ENCODE measurements at places on chromosomes 12 and 14.
A peak's percentile ranks its signal among the peaks of the same experiment; 100 is the strongest.

DNA sequence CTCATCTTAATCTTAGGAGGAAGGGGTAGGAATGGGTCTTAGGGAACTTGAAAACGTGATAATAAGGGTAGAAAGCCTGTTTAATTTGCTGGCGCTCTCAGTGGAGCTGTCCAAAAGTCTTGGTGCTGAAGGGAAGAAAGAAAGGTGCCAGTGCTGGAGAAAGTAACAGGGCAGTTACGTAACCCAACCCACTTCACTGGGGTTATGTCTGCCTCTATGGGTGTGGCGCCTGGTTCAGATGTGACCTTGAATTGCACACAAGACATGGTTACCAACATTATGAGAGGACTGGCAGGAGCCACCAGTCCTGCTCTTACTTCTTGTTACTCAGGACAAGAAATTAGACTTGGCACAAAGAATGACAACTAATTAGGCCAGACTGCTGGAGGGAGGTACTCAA lies 18.6 kb upstream of the GPATCH2L start:
- DNase-seq, result no peak

- peak; percentile 14 for DNase-seq
Measured at GRCh38 chr12:65121049-65121955, at the start of gene WIF1. WIF1 (minus strand) TSS chr12:65121305; CDS start chr12:65121191, 114 bp downstream.

GRCh38 chr14:50773632-50774541 lies 57.1 kb downstream of the NIN start:
- peak; percentile 37 for DNase-seq

GRCh38 chr12:131640525-131640924 lies 70.4 kb upstream of the SFSWAP start:
- no peak for DNase-seq

DNA sequence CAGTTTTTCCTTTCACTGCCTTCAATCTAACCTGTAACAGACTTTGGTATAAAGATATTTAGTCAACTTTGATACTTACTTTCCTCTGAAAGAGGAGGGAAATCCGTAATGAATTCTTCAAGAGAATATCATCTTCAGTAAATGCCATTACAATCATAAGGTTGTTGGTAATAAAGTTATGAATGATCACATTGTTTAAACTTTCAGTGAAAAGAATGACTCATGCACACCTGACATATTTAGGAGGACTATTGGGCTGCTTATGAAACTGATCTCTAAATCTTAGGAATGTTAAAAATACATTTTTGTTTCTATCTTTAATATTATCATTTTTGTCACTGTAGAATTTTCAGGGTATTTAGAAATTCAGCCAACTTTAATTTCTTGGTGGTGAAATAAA lies 474.7 kb downstream of the SLC16A7 start:
- no peak for DNase-seq

- DNase-seq, result no peak
Measured at GRCh38 chr14:61091657-61092273, 110.7 kb downstream of the SLC38A6 start.

GRCh38 chr12:124059752-124060151 lies 86.7 kb downstream of the ZNF664 start:
- DNase-seq, result no peak

- DNase-seq, result no peak
Measured at GRCh38 chr12:108374596-108375320, 35.6 kb upstream of the CMKLR1 start.

DNA sequence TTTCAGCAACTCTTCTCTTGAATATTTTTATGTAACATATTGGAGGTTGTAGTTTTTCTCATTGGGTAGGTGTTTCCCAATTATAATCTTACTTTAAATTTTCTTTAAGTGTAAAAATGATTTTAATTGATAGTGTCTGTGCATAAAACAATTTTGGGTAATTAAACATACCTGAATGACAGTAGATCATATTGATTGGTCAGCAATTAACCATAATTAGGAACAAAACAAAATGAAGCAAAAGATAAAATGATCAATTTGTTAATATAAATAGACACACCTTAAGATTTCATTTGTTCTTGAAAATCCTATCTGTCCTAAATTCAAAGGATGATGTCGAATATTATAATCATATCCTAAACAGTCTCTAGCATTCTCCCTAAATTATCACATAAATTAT lies 468.3 kb downstream of the PDZRN4 start:
- DNase-seq, result no peak

- no peak for DNase-seq
Measured at GRCh38 chr12:103652808-103653207, 65.7 kb downstream of the STAB2 start.

GRCh38 chr12:2152134-2152533 lies 99.3 kb downstream of the CACNA1C start:
- no peak for DNase-seq

- DNase-seq, result no peak
Measured at GRCh38 chr14:69626132-69626500, 14.7 kb downstream of the SUSD6 start.

DNA sequence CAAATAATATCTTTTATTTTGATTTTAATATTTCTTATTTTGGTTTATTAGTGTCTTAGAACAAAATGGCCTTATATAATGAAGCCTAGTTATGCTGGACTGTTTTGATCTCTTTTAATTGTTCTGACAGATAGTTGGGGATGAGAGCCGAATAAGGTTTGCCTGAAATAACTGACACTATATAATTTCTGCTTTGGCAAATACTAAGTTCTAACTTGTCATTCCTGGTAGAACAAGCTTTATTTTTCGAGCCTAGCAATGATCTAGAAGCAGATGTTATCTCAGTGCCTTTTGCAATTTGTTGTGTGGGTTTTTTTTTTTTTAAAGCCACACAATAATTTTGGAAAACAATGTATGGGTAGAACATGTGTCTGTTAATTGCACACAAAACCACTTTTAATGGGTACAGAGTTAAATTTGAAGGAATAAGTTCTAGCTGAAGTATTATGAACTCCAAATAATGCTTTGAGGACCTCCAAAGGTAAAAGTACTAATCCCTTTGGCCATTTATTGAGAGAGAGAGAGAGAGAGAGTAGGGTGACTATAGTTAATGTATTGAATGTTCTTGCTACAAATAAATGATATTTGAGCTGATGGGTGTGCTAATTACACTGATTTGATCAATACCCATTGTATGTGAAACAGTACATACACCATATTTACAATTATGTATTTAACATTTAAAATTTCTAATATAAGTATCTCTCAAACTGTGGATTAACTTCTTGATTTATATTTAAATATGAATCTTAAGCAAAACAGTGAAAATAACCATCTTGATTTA lies 35.0 kb downstream of the MDM2 start:
- no peak for DNase-seq

DNA sequence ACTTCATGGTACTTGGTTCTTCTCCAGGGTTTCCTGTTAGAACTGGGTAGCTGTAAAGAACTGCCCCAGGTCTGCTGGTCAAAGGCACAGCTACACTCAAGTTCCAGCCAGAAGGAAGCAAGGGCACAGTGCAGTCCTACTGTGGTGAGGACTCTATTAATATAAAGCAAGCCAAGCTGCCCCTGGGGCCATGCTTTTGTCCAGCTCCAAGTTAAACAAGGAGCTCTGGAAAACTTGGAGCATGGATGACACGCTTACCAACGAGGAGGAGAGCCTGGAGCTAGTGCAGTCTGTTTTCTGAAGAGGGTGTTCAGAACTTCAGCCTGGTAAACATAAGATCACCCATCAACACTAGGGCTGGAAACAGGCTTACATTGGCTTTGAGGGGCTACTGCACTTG lies 4.0 kb downstream of the FZD10 start:
- no peak for DNase-seq

GRCh38 chr12:9037431-9037830 lies 48.1 kb downstream of the KLRG1 start:
- DNase-seq, result no peak

GRCh38 chr14:91866511-91867295 lies 633 bp downstream of the TC2N start:
- DNase-seq, result no peak

- DNase-seq, result no peak
Measured at GRCh38 chr12:93468008-93468371, 676 bp downstream of the MRPL42 start.

GRCh38 chr12:5013266-5013730 lies 30.4 kb upstream of the KCNA5 start:
- no peak for DNase-seq

GRCh38 chr14:31864937-31865855 lies 211.9 kb upstream of the ARHGAP5 start:
- DNase-seq, result no peak

- no peak for DNase-seq
Measured at GRCh38 chr12:119725523-119725922, 57.6 kb downstream of the PRKAB1 start.

DNA sequence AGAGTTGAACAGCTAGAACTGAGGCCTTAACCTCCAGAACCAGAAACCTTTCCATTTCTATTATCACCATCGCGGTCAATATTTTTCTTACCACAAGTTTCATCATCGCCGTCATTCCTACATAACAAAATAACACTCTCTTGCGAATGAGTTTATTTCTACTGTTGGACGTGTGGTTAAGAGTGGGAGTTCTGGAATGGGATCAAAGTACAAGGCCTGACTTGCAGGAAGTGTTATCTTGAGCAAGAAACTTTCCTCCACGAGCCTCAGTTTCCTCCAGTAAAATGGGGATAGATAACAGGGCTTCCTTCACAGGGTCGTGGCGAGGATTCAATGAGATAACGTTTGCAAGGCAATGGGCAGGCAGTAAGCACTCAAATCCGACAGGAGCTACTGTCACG lies 652 bp downstream of the SART3 start:
- no peak for DNase-seq

DNA sequence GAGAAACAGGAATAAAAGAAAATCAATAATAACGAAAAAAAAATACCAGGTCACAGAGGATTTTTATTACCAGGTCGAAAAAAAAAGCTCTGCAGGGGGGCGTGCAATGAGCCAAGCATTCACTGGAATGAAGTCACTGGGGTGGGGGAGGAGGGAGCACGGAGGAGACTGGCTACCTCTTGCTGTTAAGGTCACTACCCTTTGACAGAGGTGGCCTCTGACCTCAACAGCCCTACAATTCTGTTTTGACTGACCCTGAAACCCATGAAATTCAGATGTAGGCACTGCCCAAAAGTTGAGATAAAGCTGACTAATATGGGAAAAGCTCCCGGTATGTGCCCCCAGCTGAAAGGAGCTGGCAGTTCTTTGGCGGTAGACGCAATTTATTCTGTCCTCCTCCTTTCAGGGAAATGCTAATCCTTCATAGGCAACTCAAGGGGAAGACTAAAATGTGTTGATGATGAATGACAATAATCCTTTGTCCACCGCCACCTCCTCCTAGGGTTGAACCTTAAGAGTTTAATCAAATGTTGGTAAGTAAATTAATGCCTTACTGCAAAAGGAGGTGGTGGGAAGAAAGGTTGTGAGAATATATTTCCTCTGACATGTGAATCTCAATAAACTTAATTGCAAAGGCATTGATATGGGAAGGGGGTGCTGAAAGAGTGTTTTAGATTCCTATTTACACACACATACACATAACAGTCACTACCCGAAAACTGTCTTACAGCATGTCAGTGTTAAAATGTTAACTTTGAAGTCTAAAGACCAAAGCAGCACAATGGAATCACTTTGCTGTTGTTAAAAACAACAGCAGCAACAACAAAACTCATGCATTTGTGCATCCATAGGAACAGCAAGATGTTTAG lies 6.3 kb upstream of the RIC8B start:
- no peak for DNase-seq

DNA sequence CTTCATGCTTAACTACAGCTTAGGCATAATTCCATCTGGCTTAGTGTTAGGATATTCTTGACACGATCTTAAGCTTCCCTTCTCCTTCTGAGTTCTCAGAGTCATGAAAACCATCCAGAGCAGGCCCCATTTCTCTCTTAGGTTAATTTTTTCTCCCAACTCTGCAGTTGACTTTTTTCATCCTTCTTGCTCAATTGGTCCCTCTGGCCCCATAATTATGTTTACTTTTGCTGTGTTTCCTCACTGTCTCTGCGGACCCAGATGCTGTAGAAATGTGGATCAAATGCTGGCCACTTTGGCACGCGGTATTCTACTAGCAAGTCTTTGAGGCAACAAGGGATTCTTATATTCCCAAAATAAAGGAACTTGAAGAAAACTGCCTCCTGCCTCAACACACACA lies 9.5 kb downstream of the TMEM132C start:
- DNase-seq, result no peak

DNA sequence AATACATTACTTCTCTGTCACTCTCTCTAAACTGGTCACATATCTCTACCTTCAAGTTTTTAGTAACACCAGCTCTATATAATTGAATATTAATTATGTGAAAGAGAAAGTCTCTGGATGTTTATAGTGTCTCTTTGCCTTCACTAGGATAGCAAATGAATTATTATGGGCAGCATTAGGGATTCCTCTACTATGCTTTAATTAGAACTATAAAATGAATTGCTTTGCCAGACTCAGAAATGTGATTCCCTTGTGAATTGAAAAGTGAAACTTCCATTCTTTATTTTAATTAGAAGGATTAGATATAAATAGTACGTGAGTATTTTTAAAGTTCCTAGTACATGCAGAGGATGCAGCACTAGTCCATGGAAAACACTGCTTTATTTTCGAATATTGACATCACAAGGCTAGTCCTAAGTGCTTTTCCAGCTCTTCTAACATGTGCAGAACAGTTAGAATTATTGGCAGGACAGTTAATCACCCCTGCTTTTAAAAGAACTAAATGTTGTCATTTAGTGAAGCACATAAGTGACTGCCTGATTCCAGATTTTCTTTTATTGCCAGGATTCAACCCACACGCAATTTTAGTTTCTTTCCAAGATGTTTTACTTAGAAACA lies 23.0 kb upstream of the REP15 start:
- DNase-seq, result no peak

GRCh38 chr12:88367231-88367630 lies 213.0 kb downstream of the KITLG start:
- no peak for DNase-seq

DNA sequence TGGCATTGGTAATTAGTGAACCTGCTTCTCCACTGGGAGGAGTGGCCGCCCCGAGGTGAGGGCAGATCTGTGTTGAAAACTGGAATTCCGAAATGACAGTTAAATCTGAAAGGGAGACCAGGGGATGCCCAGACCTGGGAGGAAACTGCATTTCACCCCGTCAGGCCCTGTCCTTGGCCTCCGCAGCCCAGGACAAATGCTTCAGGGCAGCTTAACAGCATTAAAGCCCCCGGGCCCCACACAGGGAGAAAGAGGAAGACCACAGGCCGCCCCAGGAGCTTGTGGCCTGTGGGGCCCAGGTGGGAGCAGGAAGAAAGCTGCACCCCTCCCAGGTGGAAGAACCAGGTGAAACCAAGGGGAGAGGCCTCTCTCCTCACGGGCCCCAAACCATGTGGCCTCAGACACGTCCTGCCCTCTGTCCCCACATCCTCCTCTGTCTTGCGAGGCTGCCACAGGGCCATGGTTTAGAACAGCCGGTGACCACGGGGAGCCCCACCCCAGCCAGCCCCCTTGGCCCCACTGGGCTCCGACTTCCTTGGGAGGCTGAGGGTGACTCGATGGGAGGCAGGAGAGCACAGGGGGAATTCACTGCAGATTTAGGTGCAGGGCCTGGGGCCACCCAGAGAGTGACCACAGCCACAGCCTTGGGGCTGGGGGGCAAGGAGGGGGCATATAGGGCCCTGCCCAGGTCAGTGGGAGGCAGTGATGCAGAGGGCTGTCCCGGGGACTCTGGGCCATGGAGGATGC lies 265.4 kb downstream of the ADGRD1 start:
- no peak for DNase-seq

GRCh38 chr12:13102461-13103195 lies 839 bp downstream of the GSG1 start:
- DNase-seq, result no peak
